ENCODE measurements at places on chromosomes 7 and 10.

DNA sequence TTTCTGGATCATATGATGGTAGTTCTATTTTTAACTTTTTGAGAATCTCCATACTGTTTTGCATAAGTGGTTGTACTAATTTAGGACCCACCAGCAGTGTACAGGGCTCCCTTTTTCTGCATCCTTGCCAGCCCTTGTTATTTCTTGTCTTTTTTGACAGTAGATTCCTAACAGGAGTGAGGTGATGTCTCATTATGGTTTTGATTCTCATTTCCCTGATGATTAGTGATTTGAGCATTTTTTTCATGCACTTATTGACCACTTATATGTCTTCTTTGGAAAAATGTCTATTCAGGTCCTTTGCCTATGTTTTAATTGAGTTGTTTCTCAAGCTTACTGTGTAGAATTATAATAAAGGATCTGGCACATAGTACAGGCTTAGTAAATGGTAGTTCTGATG is 238.8 kb upstream of the BMPER start:
- no peak for DNase-seq

- DNase-seq: no peak
Measured at GRCh38 chr7:38699471-38699870, 68.3 kb upstream of the AMPH start.

GRCh38 chr10:125284875-125285597 is 124.7 kb upstream of the CTBP2 start:
- no peak for DNase-seq

DNA sequence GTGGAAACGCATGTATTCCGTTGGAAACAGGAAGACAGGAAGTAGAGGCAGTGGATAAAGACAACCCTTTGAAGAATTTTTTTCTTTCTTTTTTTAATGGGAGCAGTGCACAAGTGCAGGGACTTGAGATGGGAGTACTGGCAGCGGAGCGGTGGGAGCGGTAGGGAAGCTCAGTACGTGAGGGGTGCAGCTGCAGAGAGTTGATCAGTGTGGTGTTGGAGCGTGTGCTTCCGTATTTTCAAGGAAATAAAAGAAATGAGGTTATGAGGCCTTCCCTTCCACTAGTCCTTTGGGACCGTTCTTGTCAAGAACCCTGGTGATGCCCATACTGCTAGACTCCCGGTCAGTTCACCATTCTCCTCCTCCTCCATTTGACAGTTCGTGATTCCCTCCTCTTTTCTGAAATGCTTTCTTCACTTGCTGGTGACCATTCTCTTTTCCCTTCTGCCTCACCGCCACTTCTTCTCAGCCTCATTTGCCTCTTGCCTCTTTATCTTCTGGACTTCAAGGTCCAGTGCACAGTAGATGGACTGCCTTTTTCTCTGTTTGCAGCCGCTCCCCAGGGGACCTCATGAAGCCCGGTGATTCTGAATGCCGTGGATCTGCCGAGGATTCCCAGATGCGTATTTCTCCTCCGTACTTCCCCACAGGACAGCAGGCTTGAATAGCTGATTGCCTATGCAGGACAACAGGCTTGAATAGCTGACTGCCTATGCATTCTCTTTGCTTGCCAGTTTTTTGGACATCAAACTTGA is 39.1 kb upstream of the TMEM236 start:
- no peak for DNase-seq

DNA sequence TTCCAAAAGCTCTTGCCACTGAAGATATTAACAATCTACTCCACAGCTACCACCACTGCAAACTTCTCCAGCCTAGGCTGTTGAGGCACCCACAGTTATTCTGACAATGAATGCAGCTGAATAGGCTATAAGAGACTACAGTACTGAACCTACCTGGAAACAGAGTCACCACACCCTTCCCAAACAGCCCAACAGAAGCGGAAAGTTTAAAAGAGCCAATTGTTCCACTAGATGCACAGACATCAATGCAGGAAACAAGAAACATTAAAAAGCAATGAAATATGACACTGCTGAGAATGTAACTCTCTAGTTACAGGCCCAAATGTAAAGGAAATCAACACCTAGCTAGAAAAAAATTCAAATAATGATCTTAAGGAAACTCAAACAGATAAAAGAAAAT is 64.5 kb upstream of the PLA2G12B start:
- DNase-seq: no peak

- no peak for DNase-seq
Measured at GRCh38 chr7:98354511-98355249, 46.2 kb downstream of the BAIAP2L1 start.

GRCh38 chr10:108775911-108776475 is 1147.3 kb downstream of the XPNPEP1 start:
- no peak for DNase-seq

GRCh38 chr7:29304756-29305155 is 110.2 kb downstream of the CHN2 start:
- DNase-seq: no peak

DNA sequence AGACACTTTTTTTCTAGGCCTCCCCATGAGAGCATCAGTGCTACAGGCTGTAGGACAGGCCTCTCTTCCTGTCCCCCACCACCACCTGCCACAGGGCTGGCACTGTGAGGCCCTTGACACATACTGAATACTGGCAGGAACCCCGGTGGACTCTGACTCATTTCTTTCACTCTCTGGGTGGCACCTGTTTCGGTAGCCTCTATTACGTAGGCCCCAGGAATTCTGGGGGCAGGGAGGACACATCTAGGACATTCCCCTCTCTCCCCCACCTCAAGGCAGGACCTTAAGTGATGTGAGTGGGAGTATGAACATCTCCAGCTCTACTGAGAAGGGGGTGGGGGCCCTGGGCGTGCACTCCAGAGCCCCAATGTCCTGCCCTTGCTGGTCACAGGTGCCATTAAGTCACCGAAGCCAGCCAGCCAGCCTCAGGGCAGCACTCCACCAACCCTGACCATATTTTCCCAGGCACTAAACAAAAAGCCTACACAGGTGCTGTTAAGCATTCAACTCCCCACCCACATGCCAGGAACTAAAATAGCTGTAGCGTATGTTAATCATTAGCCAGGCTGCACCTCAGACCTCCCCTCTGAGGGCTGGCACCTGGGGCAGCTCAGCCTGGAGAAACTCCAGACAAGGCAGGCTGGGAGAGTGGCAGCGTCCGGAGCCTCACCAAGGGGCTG is 8.9 kb downstream of the ANXA11 start:
- DNase-seq: peak; percentile 45

GRCh38 chr7:21566094-21566493 is 23.3 kb downstream of the DNAH11 start:
- DNase-seq: no peak

DNA sequence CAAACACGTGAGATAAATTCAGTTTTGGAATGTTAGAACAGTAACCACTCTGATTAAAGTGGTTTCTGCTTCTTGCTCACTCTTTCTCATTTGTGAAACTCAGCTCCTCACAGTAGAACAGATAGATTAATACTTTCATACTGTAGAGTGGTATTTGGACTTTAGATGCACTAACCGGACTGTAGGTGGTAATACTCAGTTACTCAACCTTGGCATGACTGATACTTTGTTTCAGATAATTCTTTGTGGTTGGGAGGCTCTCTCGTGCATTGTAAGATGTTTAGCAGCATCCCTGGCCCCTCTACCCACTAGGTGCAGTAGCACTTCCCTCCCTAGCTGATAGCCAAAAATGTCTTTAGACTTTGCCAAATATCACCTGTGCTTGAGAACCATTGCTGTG is 37.6 kb downstream of the MCU start:
- no peak for DNase-seq

DNA sequence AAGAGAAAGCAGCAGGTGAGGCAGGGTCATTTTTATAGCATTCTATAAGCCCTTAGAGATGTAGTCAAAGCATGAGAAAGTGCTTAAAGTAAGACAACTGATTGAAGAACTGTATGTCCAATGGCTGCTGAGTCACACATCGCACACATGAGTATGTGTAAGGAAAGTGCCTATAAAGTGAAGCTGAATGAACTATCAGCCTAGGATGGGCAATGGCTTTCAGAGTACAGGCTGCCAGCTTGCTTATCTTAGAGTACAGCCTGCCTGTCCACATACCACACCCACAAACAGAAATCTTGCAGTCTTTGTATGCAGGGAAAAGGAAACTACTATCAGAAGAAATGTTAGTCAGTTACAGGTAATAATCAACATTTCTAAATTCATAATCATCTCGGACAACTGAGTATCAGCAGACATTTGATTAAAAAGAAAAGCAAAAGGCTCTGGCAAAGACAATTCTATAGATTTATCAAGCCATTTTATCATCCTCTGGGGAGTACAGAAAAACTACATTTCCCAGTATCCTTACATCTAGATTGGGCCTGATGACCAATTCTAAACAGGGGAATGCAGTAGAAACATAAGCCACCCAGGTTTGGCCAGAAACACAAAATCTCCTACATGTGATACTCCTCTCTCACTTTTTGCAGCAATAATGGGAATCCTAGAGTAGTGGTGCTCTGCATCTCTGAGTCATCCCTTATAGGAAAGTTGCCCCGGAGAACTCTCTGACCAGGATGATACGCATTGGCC is 16.2 kb upstream of the EPHB6 start:
- no peak for DNase-seq

DNA sequence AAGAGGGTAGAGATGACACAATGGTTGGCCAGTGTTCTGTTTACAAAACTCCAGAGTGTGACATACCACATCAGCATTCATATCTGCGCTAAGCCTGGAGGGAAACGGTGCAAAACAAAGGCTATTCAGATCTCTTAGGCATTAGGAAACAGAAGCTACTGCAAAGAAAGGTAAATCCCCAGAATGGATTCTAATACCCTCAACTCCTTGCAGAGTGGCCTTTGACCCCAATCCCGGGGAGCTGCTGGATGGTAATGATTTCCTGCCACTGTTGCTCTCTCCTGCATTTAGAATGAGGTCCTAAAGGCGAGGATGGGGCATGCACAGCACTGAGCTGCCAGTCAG is 65.2 kb downstream of the AOAH start:
- no peak for DNase-seq

DNA sequence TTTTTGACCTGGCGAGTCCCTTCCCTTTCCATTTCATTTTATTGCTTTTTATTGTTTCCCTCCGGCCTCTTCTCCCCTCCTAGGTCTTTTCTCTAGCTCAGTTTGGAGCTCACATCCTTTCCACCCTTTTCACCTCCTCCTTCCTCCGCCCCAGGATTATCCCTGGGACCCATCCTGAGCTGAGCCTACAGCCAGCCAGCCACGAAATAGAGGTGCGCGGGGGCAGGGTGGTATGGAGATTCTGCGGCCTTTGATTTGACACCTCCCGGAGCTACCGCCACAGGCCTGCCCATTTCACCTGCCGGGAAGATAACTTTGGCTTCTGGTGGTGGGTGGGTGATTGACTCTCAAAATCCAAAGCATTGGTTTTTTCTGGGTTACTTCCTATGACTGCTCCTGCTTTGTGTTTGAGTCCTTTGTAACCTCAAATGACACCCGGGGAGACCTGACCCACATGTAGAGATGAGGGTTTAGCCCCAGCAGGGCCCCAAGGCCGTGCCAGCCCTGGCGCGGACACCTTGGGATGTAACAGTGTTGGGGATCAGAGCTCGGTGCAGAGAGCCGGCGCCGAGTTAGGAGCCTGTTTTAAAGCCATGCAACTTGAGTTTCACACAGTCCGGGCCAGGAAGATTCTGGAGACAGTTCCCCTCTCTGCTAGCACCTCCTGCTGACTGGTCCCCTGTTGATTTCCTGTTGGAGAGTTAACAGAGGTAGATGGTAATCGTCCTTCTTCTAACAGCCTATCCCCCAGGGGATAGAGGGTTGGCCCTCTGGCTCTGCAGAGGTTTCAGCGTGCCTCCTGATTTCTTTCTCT is 1.5 kb downstream of the DUSP5 start:
- DNase-seq: no peak

DNA sequence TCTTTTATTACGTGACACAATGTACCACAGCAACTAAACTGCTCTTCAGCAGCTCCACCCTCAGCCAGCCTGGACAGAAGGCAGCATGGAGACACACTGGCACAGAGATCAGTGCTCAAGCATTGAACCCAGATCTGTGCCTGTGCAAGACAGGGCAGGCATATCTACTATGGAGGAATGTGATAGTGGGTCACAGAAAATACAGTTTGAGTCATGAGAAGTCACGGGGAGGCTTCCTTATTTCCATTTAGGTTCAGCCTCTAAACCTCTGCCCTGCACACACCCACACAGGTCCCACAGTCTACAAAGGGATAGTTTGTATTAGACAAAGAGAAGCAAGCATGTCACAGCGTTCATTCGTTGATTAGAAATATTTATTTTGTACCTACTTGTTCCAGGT is 187.4 kb upstream of the AGR3 start:
- no peak for DNase-seq

DNA sequence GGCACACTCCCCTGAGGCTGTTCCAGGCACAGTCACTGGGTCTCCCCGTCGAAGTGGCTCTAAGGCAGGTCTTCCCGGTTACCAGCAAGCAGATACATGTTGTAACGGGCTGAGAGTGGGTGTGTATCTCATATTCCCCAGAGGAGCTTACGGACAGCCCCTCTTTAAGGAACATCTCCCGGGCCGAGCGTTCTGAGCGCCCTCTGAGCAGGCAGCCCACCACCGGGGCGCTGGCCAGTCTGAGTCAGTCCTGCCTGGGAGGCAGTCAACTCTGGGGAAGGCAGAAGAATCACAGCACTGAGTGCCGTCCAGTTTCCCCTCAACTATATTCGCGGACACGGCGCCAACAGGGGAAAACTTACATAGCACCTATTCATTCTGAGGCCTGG is 117.4 kb downstream of the LHPP start:
- DNase-seq: no peak

DNA sequence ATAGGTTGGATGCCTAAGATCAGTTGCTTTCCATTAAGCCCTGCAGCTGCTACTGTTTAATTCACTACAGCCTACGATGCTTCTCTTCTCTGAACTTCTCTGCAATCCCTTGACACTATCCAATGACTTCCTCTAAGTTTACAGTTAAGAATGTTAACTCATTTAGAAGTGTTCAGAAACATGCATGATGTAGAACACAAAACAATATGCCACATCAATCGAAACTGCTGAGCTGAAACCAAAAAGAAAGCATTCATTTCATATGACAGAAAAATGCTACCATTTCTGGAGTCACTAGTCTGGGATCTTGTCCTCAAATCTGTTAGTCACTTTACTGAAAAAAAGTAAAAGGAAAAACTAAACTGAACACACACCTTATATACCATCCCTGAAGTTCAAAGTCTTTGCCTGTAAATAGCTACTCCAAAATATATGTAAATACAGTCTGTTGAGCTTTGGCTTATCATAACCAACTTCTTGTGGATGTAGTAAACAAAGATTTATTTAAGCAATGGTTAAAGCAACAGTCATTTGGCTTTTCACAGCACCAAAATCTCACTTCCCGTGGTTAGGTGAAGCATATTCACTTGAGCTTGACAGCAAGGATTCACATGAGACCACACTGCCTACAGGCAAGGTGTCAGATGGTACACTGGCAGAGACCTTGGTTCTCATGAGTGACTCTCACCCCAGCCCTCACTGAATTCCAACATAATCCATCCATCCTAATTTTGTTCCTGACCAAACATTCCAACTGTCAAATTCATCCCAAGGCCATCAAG is 187.0 kb downstream of the PPP1R17 start:
- no peak for DNase-seq

DNA sequence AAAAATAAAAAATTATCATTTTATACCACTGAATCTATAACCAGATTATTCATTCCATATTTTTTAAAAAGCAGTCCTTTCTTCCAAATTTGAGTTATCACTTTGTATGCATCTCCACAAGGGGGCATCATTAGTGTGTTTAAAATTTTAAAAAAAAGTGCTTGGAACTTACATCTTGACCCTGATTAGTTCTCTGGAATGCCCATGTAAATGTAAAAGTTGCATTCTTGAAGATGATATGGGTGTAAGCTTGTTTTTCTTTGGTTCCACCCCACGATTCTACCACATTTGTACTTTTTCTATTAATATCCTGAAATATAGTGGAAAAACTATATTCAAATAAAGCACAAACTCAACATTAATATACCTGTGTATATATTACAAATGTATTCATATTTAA is 144.9 kb downstream of the ELAPOR2 start:
- no peak for DNase-seq
